ENCODE measurements at places on chromosomes 11 and 22.

DNA sequence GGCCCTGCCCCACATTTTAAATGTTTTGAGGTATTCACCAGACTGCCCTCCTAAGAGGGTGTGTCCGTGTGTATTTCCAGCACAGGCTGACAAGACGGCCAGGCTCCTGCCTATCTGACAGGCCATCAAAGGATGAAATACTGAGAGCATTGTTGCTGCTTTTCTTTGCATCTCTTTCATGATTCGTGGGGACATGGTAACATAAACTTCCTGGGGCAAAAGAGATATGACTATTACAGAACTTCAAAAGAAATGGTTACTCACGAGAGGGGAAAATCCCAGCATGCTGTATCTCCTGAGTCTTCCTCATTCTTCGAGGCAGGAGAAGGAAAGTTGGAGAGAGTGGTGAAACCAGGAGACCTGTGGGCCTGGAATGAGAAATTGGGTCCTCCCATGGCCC lies 10.3 kb upstream of the BIK start:
- no peak for DNase-seq

DNA sequence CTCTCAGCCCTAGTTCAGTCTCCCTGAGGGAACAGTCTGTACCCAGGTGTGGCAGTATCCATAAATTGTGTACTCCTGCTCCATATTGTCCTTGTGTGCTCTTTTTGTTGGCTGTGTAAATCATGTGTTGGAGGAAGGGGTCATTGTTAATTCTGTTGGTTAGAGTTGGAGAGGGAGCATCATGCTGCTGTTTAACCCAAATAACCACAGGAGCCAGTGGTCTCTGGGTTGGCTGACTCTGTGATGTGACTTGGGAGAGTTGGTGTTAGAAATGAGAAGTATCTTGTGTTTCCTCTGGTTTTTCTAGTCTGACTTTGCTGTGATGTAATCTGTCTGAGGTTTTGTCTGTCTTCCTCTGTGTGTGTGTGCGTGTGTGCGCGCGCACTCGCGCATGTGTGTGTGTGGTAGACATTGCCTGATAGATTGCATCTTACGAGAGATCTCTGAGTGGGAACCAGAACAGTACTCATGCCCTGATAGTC lies 30.5 kb downstream of the CTNND1 start:
- peak; percentile 81 for DNase-seq

DNA sequence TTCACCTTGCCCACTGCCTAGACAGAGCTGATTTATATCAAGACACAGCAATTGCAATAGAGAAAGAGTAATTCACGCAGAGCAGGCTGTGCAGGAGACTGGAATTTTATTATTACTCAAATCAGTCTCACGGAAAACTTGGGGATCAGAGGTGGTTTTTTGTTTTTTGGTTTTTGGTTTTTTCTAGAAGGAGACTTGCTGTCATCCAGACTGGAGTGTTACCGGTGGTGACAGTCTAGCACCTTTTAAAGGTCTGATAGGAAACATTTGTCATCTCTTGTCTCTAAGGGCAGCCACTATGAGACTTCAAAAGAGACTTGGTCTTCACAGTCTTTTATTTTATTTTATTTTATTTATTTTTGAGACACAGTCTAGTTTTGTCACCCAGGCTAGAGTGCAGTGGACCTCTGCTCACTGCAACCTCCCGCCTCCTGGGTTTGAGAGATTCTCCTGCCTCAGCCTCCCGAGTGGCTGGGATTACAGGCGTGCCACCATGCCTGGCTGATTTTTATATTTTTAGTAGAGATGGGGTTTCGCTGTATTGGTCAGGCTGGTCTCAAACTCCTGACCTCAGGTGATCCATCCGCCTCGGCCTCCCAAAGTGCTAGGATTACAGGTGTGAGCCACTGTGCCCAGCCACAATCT lies 19.1 kb downstream of the APOBEC3H start:
- no peak for DNase-seq

DNA sequence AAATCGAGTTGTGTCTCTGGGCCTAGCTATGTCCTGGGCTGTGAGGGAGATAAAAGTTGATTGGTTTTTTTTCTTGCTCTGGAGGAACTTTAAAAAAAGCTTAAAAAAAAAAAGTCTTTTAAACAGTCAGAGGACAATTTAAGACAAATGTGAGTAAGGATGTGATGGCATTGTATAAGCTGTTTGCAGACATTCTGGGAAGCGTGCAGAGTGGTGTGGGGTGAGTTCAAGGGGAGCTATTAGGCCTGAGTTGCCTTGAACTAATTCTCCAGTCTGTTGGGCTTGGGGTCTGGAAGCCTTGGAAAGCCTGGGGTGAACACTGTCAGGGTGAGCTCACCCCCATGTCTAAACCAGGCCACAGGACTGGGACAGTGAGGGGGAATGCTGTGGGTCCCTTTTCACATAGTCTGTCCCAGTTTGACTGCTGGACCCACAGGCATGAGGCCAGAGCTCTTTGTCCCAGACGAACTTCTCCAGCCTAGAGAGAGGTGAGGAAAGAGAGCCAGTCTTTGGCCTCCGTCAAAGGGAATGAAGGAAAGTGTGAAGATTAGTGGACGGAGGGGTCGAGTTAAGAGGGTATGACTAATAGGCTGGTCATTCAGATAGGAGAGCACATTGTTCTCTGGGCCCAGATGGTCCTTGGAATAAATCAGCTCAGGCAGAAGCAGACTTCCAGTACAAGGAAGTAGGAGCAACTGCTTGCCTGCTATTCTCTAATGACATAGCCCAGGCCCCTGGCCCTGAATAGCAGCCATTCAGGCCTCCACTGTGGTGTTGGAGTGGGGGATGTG lies 76.4 kb upstream of the NNMT start:
- peak; percentile 86 for DNase-seq

GRCh38 chr11:11987503-11988022 lies 20.9 kb downstream of the DKK3 start:
- DNase-seq, result no peak

DNA sequence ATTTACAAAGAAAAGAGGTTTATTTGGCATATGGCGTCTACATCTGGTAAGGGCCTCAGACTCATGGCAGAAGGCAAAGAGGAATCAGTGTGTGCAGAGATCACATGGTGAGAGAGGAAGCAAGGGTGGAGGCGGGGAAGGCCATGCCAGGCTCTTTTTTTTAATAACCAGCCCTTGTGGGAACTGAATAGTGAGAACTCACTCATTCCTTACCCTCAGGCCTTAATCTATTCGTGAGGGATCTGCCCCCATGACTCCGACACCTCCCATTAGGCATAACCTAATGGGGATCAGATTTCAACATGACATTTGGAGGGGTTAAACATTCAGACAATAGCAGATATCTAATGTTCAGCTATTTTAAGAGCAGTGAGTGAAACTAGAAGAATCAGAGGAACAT lies 55.7 kb downstream of the ATM start:
- peak; percentile 18 for DNase-seq

- DNase-seq, result no peak
These were observed 1780.5 kb downstream of the LRRC4C start for GRCh38 chr11:39678996-39679395.

DNA sequence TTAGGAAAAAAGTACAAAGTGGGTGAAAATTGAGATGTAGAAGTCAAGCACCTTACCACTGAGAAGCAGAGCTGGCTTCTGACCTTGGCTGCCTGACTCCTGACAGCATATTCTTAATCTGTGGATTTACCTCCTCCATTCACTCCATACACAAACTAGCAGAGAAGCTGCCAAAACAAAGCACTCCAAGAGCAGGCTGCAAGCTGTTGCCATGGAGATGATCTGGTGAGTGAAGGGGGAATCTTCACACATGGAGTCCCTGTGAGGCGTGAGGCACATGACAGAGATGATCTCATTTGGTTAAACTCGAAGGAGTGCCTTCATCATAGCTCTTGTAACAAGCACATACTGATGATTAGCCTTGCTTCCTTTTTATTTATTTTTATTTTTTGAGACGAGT lies 16.1 kb downstream of the COMMD9 start:
- no peak for DNase-seq

- DNase-seq, result no peak
These were observed 37.4 kb upstream of the NCR3LG1 start for GRCh38 chr11:17314232-17314547.

DNA sequence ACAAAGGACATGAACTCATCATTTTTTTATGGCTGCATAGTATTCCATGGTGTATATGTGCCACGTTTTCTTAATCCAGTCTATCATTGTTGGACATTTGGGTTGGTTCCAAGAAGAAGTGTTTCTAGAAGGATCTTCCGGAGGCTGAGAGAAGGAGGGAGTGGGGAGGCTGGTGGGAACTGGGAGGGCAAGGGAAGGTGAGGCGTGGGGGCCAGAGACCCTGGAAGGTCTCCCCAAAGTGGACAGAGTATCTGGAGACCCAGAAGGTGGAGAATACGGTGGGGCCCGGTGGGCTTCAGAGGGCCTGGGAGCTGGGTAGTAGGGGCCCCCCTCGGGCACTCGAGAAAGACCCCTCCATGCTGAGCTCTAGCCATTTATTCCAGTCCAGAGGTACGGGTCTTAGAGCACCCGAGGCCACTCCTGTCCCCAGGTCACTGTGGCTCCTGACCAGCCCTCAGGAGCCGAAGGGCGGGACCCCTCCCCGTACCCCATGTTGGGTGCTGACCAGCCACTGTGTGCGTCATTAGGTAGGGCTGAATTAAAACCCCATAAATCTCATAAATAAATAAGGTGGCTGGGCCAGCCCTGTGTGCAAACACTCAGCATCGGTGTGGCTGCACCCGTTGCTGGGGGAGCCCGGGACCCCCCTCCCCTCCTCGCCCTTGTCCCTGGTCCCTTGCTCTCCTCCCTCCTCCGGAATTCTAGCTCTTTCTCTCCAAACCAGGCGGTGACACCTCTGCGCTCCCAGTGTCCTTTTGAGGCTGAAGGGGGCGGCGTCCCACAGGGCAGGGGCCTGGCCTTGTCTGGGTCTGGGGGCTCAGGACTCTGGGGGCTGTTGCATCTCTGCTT lies 38.8 kb upstream of the MUC5AC start:
- no peak for DNase-seq

- no peak for DNase-seq
These were observed 132.3 kb upstream of the ZBED5 start for GRCh38 chr11:10990160-10990559.

- no peak for DNase-seq
These were observed 8.9 kb downstream of the YPEL1 start for GRCh38 chr22:21726650-21727049.

DNA sequence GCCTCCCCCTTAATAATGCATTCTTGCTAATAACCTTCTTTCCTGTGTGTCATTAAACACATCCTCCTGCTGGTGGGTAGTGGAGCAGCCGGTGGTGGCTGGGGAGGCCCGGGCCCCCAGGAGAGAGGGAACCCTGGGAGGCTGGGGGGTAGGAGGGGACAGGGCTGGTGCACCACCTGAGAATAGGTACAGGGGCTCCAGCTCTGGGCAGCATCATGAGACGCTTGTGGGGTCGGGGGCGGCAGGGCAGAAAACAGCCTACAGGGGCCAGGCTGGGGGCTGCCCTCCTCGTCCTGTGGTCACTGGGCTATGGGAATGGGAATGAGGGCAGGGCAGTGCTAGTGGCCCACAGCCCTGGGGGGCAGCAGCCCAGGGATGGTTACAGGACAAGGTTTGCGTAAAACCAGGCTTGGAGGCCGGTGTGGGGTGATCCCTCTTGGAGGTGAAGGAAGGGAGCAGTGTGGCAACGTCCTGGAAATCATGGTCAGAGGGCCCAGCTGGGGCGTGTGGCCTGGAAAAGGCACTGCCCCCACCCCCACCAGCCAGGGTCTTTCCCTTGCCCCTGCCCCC lies 18.5 kb upstream of the CCDC188 start:
- DNase-seq, result no peak

DNA sequence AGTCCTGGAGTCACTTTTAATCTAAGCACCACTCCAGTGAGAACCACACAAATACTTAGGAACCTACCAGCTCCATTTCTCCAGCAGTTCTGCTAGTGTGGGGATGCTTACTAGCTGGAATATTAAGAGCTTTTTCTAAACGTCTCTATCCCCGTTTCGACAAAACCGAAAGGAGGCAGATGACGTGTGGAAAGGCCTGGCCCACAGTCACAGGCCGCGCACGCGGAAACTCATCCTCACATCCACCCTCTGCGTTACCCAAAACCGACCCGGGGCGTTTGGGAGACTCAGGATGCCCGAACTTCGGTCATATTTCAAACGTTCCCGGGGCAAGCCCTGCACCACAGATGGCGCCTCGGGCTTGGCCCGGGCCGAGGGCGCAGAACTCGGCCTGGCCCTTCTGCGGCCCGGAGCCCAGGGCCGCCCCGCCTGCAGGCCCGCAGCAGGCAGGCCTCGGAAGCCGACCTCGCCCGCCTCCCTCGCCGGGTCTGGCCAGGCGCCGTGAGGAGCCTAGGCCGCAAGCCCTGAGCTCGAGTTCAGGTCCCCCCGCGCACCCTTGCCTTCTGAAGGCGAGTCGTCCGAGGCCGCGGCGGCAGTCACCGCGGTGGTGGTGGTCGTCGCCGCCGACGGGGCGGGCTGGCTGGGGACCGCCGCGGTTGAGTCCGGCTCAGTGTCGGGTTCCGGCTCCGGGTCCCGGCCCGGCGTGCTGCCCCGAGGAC lies 473 bp downstream of the FNBP4 start:
- peak; percentile 69 for DNase-seq

Data from heart left ventricle (tissue), 16 donors.